ENCODE measurements at places on chromosomes 1 and 21. TPM values are rescaled to one million over a fixed set of nuclear protein-coding genes. Genes with fewer than 3 reads are reported as not detected.

Gene RPRD2
- total RNA-seq: 26.7 TPM

Gene SAMD11
- 11.5 TPM for total RNA-seq

Gene HPCAL4
- 5.2 TPM for total RNA-seq

Gene OR2L3
- not detected for total RNA-seq

Gene TIPRL
- total RNA-seq: 36.4 TPM

Gene RPTN
- total RNA-seq: not detected

Gene SYT11
- 0.17 TPM for total RNA-seq

Gene PGBD5
- 0.27 TPM for total RNA-seq
